ENCODE measurements at places on chromosomes 13 and 19. TPM values are rescaled to one million over a fixed set of nuclear protein-coding genes. Genes with fewer than 3 reads are reported as not detected.

GRCh38 chr13:44498969-44499368 lies 77.2 kb downstream of the TSC22D1 start:
- no peak for DNase-seq

DNA sequence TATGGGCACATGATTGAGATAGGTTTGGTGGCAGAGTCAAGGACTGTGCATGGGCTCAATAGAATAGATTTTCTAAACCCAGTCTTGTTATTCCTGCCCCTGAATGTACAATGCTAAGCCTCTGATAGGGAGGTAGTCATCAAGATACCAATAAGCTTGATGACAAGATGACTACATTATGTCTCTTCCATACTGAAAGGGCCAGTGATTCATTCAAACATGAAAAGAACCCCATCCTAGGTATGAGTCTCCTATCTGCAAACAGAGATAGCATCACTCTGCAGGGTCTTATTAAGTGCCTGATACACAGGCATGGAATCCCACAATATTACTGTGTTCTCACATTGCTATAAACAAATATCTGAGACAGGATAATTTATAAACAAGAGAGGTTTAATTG lies 40.3 kb upstream of the UFM1 start:
- no peak for DNase-seq

- no peak for DNase-seq
Observed at GRCh38 chr13:91302111-91302510, 45.4 kb upstream of the MIR17HG start.

GRCh38 chr13:67151652-67152051 lies 78.5 kb downstream of the PCDH9 start:
- no peak for DNase-seq

GRCh38 chr19:15315101-15315500 lies 17.2 kb downstream of the BRD4 start:
- peak; percentile 2 for DNase-seq

- DNase-seq: no peak
Observed at GRCh38 chr13:102788683-102789082, 10.1 kb downstream of the POGLUT2 start.

DNA sequence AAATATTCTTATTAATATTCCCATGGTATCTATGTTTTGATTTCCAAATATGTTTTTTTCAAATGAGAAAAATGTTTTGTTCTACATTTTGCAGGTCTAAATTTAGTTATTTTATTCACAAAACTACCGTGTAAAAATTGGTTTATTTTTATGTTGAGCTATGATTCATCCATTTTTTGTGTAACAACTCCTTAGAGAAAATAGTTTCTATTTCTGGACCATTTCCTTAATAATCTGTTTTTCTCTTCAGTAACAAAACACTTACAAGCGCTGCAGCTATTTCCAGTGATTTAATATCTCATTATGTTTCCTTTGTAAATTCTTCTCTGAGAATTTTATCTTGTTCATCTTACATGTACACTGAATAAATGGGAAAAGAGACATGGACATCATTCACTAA lies 550.7 kb upstream of the SLITRK5 start:
- DNase-seq: no peak

ADPRHL1 gene
- total RNA-seq: 1.9 TPM

RFXANK gene
- 66.8 TPM for total RNA-seq

C19orf18 gene
- total RNA-seq: 0.90 TPM

GJA3 gene
- total RNA-seq: not detected

KLK15 gene
- total RNA-seq: not detected

OVOL3 gene
- not detected for total RNA-seq

RXFP2 gene
- total RNA-seq: not detected

Data from upper lobe of right lung (tissue), 1 donor.